Stimulated activated CD8-positive, alpha-beta memory T cell treated with anti-CD3 and anti-CD28 coated beads, Interleukin-4, amount 100 ng/mL, for 1 hour (primary cell): ENCODE measurements at places on chromosomes 6 and 20.

DNA sequence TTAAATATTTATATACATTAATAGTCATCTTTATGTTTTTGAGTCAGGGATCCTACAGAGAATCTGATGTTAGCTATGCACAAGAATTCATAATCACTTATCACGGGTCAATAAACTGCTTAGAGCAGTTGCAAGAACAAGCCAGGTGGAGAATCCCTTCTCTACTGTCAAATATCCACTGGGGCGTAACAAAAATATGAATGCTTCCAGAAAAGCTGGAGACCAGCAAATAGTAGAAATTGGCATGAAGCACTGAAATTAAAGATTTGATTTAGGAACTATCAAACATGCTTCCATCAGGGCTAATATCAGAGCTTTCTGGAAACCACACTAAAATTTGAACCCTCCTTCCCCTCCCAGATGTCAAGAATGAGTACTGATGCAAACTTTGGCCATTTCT lies 37.3 kb downstream of the ADGRG6 start:
- no peak for DNase-seq

GRCh38 chr6:2448826-2449571 lies 203.6 kb upstream of the GMDS start:
- DNase-seq = no peak

- no peak for DNase-seq
Measured at GRCh38 chr20:47020231-47020630, 125.6 kb downstream of the EYA2 start.

DNA sequence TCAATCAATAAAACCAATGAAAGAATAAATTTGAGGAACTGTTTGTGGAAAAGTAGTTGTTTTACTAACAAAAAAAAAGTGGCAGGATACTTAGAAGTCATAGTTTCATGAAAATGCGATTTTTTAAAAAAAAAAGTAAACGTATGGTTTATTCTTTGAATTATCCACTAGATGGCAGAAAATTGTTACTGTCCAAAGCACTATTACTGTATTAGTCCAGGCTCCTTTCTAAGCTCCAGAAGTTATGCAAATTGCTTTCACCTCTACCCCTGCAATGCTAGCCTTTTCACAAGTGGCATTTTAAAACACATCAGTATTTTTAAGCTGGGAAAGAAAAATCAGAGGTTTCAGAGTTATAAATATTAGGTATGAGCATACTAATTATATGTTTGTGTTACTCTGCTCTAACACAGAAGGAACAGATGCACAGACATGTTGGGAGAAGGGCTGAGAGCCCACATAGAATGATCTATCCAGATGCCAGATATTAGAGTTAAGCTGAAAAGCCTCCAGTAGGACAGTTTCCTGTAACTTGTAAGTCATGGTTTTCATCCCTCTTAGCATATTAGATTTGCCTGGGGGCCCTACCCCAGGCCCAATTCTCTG lies 63.9 kb downstream of the FHL5 start:
- no peak for DNase-seq

GRCh38 chr6:32562940-32563339 lies 26.7 kb downstream of the HLA-DRB1 start:
- no peak for DNase-seq

DNA sequence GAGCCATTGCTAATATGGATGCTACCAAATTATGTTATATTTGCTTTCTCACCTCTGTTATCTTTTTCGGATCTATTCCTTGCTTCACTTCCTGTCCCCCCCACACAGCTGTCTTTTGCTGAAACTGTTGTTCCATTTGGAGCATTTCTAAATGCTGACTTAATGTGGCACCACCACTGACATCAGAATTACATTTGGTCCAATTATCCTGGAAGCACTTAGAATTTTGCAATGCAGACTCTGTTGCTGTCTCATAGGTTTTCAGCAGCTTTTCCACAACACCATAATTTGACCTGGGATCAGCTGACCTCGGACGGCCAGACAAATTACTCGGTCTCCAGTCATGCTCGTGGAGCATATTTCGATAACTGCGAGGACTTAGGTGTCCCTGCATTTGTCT lies 12.8 kb downstream of the KIAA0408 start:
- DNase-seq = no peak

DNA sequence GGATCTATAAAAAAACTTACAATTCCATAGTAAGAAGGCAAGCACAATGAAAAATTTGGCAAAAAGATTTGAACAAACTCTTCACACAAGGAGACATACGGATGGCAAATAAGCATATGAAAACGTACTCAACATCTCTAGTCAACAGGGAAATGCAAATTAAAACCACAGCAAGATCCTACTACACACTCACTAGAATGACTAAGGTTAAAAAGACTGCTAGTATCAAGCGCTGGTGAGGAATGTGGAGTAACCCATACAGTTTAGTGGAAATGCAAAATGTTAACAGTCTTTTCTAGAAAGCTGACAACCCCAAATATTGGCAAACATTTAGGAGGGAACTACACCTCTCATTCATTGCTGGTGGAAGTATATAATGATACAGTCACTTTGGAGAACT lies 175.9 kb upstream of the SGK1 start:
- no peak for DNase-seq

- DNase-seq = no peak
Measured at GRCh38 chr20:3572151-3572550, 91.0 kb downstream of the GFRA4 start.

GRCh38 chr6:145306489-145306888 lies 428.8 kb downstream of the EPM2A start:
- DNase-seq = no peak

DNA sequence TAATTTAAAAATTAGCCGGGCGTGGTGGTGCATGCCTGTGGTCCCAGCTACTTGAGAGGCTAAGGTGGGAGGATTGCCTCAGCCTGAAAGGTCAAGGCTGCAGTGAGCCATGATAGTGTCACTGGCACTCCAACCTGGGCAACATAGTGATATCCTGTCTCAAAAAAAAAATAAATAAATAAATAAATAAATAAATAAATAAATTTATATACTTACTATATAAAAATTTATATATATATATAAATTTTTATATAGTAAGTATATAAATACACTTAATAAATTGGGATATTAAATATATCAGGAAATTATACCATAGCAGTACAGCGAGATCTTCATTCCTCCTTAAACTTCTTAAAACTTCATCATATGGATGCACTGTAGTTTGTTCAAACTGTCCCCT lies 23.0 kb upstream of the IPCEF1 start:
- no peak for DNase-seq

- DNase-seq = no peak
Measured at GRCh38 chr6:118706702-118707101, 55.3 kb upstream of the CEP85L start.

GRCh38 chr6:14231501-14232280 lies 114.1 kb downstream of the CD83 start:
- no peak for DNase-seq

- no peak for DNase-seq
Measured at GRCh38 chr6:13368079-13368730, 39.9 kb upstream of the TBC1D7 start.

DNA sequence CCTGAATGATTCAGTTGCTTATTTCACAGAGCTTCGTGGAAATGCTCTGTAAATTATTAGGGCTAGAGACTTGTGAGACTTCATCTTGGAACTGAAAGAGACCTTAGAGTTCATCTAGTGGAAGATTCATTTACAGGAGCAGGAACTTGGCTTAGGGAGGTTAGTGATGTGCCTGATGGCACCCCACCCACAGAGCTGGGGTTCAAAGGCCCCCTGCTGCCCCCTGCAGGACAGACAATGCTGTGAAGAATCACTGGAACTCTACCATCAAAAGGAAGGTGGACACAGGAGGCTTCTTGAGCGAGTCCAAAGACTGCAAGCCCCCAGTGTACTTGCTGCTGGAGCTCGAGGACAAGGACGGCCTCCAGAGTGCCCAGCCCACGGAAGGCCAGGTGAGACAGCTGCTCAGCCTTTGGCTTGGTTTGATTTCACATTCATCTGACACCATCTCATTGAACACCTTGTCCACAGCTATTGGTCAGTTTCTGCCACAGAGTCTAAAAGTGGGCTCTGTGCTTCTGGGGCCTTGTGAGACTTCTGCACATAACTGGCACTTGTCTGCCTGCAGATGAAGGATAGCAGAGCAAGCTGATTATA lies 25.1 kb downstream of the MYBL2 start:
- peak; percentile 22 for DNase-seq

- no peak for DNase-seq
Measured at GRCh38 chr6:137702791-137703424, 164.2 kb upstream of the TNFAIP3 start.

DNA sequence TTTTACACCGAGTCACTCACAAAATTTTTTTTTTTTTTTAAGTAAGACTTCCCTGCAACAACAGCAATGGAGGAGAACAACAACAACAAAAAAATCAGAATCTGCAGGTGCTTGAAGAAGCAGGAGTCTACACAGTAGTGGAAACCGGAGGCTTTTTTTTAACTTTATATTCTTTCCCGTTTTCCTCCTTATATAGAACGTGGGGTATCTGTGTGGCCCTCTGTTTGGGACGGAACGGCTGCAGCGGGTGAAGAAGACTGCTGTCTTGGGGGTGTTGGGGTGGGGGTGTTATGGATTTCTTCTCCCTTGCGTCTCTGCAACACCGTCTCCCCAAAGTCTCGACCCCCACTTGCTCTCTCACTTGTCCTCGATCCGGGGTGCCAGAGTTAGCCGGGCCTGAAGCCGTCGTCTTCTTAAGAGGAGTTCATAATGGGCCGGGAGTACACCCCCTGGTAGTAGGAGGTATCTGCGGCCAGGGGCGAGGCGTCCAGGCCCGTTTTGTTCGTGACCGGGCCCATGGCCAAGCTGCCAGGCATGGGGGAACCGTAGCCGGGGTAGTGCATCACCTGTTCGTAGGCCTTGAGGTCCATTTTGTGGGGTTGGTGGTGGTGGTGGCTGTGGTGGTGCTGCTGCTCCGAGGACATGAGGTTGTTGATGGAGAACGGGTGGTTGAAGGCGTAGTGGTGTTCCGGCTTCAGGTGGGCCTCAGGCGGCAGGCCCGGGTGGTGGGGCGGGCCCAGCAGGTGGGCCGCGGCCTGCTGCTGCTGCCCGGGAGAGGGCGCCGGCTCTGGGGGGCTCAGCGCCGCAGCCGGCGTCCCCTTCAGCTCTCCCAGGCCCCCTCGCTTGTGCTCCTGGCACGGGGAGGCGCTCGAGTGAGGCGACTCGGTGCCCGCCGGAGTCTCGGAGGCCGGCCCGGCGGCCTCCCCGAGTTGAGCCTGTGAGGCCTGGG lies 2.7 kb downstream of the FOXA2 start:
- no peak for DNase-seq

GRCh38 chr6:24219670-24220069 lies 93.7 kb downstream of the NRSN1 start:
- DNase-seq = no peak

DNA sequence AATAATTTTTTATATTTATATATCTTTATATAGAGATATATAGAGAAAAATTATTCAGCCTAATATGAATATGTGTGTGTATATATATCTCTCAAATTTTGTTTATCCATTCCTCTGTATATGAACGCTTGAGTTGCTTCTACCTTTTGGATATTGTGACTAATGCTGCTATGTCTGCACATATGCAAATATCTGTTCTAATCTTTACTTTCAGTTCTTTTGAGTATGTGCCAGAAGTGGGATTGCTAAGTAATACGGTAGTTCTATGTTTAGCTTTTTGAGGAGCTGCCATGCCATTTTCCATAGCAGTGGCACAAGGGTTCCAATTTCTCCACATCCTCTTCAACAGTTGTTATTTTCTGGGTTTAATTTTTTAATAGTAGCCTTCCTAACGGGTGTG lies 72.8 kb upstream of the CEP85L start:
- no peak for DNase-seq

GRCh38 chr6:31111712-31112111 lies 663 bp downstream of the C6orf15 start:
- DNase-seq = no peak

DNA sequence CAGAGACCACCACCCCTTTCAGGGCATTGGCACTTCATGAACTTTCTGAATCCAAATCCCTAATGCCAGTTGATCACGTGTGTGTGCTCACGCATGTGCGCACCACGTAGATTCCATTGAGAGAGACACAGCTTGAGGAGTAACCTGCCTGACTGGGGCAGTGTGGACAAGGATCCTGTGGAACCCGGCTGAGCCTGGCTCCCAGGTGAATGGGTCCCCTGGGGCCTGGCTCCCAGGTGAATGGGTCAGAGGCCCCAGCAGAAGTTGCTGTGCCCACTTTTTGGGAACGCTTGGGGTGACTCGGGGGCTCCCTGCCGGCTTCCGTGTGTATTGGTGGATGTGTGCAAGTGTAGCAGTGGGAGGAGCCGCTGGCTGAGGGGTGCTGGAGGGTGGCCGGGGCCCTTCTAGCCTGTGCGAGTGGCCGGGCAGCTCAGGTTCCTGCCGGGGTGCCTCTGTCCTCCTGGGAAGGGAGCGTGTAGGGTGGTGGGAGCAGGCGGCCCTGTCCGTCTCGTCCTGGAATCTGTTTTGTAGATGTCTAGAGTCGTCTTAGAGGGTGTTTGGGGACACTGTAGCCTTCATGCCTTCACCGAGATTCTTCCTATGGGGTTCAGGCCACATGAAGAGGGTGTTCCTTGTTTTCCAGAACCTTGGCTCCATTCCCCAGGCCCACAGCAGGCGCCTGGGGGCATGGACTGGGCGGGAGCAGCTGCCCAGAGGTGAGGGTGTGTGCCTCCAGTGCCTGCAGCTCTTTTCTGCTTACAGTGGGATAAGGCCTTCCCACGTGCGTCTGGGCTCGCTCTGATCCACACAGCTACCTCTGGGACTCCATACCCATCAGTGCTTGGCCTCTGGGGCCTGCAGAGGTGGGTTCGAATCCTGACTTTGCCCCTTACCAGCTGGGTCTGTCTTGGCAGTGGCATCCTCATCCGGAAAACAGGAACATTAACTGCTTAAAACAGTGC lies 3.2 kb downstream of the RBM38 start:
- DNase-seq = no peak

GRCh38 chr6:4879741-4880275 lies 103.6 kb downstream of the CDYL start:
- no peak for DNase-seq

GRCh38 chr6:40909811-40910210 lies 129.2 kb downstream of the UNC5CL start:
- DNase-seq = no peak

DNA sequence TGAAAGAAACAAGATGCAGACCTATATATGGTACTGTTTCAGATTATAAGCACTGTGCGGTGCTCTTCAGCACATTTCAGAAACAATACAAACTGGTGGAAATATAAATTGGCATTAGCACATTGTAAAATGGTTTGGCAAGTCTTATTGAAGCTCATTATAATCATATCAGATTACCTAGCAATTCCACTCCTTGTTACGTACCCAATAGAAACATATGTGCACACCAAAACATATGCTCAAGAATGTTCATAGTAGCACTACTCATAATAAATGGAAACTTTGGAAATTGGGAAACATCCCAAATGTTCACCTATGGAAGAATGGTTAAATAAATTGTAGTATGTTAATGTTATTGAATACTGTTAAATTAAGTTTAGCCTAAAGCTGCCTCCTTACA lies 54.9 kb upstream of the PLEKHG1 start:
- DNase-seq = no peak

DNA sequence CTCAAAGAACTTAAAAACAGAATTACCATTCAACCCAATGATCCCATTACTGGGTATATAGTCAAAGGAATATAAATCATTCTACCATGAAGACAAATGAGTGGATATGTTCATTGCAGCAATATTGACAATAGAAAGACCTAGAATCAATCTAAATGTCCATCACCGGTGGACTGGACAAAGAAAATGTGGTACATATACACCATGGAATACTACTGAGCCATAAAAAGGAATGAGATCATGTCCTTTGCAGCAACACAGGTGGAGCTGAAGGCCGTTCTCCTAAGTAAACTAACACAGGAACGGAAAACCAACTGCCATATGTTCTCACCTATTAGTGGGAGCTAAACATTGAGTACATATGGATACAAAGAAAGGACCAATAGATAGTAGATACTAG lies 576.7 kb upstream of the CITED2 start:
- no peak for DNase-seq
